ENCODE measurements at places on chromosomes 2 and 18.

DNA sequence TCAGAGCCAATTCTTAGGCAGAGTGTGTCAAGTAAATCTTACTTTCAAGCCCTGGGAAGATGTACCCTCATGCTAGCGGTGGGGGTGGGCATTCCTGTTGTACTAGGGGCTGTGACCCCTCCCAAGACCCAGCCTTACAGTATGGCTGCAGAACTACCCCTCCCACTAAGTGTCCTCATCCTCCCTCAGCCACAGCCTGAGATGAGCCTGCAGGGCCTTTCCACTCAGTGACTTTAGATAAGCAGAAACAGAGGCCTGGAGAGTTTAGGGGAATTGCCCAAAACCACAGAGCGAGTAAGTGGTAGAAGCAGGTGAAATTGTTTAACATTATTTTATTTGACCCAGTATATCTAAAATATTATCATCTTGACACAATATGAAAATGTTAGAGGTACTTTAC, 36.6 kb downstream of the TTC32 start:
- DNase-seq: no peak

DNA sequence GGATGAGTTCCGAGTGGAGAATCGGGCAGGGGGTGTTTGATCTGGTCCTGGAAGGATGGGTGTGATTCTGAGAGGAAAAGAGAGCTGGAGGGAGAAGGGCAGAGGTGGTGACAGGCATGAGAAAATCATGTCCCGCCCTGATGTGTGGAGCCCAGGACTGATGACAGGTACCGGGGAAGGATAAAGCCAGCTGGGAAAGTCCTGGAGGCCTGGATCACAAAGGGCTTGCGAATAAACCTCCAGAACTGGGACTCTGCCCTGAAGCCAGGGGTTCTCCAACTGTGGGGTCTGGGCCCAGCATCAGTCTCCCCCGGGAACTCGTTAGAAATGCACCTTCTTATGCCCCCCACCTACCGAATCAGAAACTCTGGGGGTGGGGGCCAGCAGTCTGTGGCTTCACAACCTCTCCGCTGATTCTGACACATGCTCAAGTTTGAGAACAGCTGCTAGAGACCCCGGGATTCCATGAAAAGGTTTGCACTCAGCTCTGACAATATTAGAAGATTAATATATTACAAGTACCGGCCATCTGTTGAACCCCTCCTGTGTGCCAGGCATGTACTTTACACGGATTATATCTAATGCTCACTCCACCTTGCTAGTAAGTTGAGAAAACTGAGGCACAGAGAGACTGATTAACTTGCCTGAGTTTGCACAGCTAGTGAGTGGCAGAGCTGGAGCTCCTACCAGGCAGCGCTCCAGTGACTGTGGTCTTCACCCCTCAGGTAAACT, 8.0 kb downstream of the TNFRSF11A start:
- no peak for DNase-seq

DNA sequence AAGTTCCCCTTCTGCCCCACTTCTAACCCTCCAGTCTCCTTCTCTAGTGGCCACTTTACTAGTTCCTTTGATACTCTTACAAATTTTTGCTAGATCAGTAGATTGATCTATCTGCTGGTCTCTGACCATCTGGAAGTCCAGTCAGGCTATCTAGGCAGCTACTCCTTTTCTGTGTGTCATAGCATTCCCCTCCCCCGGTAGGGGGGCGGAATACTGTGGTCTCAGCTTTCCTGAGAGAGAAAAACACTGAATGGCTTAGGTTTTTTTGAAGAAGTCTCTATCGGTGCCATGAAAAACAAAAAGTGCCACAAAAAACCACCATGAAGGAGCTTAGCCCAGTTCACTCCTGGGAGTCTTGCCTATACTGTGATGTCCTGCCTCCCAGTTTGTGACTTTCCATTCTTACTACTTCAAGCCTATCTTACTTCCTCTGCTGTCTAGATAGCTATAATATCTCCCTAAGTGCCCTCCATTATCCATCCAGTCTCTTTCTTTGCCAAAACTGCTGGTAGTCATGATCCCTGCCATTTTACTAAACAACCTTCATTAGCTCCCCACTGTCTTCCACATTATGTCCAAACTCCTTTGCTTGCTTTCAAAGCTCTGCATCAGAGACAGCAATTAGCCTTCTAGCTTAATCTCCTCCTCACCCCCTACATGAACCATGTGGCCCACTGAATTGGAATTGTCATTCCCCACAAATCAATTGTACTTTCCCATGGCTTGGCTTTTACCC, 29.9 kb downstream of the TPGS2 start:
- no peak for DNase-seq

GRCh38 chr2:144825331-144826020, 305.6 kb upstream of the ZEB2 start:
- DNase-seq: no peak

GRCh38 chr2:9824956-9825720, 18.1 kb upstream of the TAF1B start:
- no peak for DNase-seq

DNA sequence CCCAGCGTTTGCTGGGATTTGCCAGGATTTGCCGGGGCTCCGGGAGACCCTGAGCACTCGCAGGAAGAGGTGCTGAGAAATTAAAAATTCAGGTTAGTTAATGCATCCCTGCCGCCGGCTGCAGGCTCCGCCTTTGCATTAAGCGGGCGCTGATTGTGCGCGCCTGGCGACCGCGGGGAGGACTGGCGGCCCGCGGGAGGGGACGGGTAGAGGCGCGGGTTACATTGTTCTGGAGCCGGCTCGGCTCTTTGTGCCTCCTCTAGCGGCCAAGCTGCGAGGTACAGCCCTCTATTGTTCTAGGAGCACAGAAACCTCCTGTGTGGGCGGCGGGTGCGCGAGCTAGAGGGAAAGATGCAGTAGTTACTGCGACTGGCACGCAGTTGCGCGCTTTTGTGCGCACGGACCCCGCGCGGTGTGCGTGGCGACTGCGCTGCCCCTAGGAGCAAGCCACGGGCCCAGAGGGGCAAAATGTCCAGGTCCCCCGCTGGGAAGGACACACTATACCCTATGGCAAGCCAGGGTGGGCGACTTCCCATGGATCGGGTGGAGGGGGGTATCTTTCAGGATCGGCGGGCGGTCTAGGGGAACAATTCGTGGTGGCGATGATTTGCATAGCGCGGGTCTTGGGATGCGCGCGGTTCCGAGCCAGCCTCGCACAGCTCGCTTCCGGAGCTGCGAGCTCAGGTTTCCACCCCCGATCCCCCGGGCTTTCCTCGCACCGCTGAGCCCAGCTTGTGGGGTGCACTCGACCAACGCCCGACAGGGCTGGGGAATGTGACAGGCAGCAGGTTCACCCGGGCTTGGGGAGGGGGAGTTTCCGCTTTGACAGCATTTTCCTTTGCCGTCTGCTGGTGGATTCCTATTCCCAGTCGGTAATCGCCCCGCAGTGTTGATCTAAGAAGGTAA, 2.8 kb downstream of the ONECUT2 start:
- DNase-seq: peak; percentile 93

DNA sequence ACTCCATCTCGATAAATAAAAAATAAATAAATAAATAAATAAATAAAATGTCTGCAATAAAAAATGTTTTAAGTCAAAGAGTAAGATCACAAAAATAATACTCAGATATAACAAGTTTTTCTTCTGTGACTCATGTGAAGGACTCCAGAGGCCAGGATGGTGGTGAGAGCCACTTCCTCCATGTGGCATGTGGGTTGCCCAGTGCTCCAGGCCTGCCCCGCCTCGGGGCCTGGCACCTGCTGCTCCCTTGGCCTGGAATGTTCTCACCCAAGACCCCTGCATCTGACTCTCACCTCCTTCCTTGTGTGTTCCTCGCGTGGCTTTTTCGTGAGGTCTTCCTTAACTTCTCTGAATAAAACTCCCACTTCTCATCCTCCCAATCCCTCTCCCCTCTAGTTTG, 77.4 kb upstream of the LDLRAD4 start:
- no peak for DNase-seq

DNA sequence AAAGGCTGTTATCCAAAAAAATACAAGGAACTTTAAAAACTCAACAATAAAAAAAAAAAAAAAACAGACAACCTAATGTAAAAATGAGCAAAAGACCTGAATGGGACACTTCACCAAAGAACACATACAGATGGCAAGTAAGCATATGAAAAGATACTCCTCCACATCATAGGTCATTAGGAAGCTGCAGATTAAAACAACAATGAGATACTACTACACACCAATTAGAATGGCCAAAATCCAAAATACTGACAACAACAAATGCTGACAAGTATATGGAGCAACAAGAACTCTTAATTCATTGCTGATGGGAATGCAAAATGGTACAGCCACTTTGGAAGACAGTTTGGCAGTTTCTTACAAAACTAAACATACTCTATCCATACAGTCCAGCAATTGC, 84.2 kb downstream of the DYNC1I2 start:
- no peak for DNase-seq

DNA sequence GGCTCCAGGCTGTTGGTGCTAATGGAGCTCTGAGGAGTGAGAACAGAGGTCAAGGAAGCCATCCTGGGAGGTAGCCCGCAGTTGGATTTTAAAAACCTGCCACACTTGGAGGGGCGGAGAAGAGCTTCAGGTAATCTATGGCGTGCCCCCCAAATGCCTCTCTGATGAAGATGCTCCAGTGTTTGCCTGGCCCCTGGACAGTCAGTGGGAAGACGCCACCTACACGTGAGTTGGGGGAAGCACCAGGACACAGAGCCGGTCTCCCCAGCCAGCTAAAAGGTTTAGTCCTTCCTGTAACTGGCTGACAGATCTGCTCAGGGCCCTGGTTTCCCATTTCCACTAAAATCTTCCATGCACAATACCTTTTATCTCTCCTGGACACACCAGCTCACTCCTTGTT, 225.0 kb downstream of the TTC32 start:
- no peak for DNase-seq
